Activated CD4-positive, alpha-beta T cell treated with anti-CD3 and anti-CD28 coated beads for 24 hours (primary cell): ENCODE measurements at places on chromosomes 1 and 21.

- DNase-seq = no peak
Observed at GRCh38 chr21:37391666-37392065, 25.1 kb downstream of the DYRK1A start.

- no peak for DNase-seq
Observed at GRCh38 chr1:200877839-200878551, 5.2 kb downstream of the GPR25 start.

DNA sequence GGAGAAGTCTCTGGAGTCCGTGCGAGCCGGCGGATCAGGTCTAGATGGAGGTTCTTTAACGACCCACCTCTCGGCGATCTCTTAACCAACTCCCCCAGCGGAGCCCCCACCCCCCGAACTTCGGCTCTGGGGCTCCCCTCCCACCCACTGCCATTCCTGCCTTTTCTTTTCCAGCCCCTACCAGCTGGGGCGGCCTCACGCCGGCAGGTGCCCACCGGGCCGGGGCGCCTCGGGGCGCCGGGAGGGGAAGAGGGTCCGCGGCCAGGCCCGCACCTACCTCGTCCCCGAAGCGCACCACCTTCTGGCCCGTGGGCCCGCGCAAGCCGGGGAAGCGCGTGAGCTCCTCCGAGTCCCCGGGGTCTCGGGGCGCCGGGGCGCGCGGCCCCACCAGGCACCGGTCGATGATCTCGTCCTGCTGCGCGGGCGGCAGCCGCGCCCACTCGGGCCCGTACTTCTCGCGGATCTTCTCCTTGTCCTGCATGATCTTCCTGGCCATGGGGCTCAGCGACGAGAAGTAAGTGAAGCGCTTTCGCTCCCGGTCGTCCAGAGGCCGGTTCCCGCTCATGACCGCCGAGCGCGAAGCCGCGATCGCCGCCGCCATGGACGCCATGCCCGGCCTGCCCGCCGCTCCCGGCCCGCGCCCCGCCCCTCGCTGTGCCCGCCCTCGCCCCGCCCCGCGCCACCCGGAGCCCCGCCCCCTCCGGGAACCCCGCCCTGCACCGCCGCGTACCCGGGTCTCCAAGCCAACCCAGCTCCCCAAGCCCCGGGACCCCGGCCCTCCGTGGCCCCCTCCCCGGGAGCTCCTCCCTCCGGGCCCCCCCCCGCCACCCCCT lies at the start of gene C1orf198:
Gene C1orf198 (minus strand): TSS at position 619 of the 833 bp plus-strand sequence. CDS start 9 bp downstream, at position 610.
- peak; percentile 70 for DNase-seq

DNA sequence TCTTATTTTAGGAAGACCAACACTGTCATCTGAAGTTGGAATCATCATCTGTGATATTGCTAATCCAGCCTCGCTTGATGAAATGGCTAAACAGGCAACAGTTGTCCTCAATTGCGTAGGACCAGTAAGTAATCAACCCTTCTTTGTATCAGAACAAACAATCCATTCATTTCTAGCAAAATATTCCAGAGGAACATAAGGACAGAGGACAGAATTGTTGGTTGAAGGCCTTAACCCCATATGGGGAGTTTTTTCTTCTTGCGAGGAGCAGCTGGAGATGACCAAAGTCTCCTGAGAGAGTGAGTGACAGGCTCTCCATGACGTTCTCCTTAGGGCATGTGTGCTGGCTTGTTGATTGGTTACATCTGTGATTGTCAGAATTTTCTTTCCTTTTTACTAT lies 2.7 kb downstream of the SCCPDH start:
- DNase-seq = no peak

GRCh38 chr21:32887026-32887425 lies 115.5 kb upstream of the PAXBP1 start:
- DNase-seq = no peak

DNA sequence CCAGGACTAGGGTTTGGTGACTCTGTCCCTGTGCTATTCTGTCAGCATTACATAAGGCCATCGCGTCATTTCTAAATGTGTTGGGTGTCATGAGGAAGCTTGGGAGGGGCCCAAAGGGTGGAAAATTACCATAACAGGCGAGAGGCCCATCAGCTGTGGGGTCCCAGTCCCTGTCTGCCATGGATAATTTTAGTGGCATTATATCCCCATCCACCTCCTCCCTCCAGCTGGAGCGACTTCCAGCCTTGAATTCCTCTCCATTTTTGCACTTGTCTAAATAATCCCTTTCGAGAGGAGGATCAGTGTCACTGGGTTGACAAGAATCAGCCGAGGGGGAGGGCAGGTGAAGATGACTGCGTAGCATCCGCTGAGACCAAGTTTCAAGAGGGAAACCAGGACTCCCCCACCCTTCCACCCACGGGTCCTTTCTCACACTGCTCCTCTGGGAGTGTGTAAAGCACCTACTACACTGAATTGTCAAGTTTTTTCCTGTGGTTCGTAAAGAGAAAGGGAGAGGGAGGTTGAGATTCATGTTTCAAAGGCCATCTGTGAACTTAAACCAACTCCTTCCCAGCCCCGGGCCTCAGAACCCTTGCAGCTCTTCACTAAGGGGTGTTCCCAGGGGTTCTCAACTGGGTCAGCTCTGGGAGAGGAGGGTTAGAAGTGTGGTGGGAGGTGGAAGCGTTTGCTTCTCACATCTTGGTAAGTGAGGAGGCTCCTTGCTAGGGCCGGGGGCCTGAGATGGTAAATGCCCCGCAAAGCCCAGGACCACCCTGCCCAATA lies 29.2 kb downstream of the VASH2 start:
- peak; percentile 12 for DNase-seq

- no peak for DNase-seq
Observed at GRCh38 chr21:42369821-42370220, 3.5 kb upstream of the TFF1 start.

GRCh38 chr1:221900678-221901077 lies 158.8 kb upstream of the DUSP10 start:
- DNase-seq = no peak

GRCh38 chr1:178579095-178579494 lies 66.2 kb downstream of the TEX35 start:
- DNase-seq = no peak

DNA sequence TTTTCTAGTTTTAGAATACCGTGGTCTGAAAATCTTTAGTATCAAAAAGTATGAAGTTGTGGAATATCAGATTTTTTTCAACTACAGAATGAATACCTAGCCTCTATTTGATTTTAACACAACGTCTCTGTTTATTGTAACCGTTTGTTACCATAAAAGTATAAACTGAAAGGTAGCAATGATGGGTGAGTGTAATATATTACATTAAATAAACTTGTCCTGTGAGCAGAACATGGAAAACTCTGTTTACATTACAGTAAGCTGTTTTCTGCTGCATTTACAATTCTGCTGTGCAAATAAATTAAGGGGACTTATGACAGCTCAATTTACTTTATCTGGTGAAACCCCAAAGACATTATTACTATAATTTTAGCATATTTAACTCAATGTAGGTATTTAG lies 62.5 kb downstream of the CHRM3 start:
- no peak for DNase-seq

GRCh38 chr1:182598296-182598695 lies 5.9 kb downstream of the RGS16 start:
- no peak for DNase-seq

GRCh38 chr1:236030534-236030933 lies 34.4 kb downstream of the NID1 start:
- no peak for DNase-seq

GRCh38 chr1:15500184-15501178 lies 23.5 kb downstream of the CASP9 start:
- no peak for DNase-seq

GRCh38 chr1:28789412-28789811 lies 22.6 kb upstream of the OPRD1 start:
- no peak for DNase-seq

- no peak for DNase-seq
Observed at GRCh38 chr21:39006571-39007311, 176.5 kb downstream of the PSMG1 start.

- DNase-seq = no peak
Observed at GRCh38 chr1:165884009-165884689, 56.7 kb downstream of the UCK2 start.

DNA sequence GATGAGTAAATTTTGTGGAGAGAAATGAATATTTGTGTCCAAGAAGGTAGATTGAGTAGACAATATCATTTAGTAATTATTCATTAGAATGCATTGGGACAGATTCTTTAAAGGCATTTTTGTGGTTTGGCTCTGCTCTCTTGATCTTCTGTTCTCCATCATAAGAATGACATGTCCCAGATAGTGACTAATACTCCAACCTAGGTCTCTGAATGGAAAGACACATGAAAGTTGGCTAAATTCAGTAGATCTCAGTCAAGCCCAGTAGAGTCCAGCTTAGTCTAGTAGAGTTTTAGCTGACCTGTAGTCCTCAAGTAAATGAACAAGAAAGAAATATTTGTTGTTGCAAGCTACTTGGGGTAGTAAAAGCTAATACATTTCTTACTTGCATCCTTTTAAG lies 61.8 kb upstream of the DNAH14 start:
- no peak for DNase-seq

- DNase-seq = peak; percentile 29
Observed at GRCh38 chr21:17775431-17776126, 43.6 kb downstream of the C21orf91 start.

DNA sequence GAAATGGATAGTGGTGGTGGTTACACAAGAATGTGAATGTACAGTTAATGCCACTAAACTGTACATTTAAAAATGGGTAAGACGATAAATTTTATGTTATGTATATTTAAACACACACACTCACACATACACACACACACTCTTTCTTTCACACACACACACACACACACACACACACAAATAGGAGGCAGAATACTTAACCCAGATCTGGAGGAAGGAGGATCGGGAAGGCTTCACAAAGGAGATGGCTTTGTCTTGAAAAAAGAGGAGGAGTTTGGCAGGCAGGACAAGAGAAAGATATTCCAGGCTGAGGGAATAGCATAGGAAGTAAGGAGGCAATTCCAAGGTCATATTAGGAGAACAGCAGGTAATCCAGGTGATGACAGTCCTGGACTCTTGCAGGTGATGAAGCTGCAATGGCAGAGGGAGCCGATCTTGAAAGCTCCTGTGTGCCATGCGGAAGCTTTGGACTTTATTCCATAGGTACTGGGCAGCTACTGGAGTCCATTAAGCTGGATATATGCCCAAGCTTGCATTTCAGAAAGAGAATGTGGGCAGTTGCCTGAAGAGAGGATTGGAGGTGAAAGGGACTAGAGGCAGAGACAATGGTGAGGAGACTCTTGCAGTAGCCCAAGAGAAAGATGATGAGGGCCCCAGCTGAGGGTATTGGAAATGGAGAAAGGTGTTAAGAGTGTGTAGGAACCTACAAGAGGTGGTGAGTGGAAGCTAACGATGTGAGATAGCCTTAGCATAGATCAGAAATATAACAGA lies 15.4 kb upstream of the LYST start:
- DNase-seq = no peak

DNA sequence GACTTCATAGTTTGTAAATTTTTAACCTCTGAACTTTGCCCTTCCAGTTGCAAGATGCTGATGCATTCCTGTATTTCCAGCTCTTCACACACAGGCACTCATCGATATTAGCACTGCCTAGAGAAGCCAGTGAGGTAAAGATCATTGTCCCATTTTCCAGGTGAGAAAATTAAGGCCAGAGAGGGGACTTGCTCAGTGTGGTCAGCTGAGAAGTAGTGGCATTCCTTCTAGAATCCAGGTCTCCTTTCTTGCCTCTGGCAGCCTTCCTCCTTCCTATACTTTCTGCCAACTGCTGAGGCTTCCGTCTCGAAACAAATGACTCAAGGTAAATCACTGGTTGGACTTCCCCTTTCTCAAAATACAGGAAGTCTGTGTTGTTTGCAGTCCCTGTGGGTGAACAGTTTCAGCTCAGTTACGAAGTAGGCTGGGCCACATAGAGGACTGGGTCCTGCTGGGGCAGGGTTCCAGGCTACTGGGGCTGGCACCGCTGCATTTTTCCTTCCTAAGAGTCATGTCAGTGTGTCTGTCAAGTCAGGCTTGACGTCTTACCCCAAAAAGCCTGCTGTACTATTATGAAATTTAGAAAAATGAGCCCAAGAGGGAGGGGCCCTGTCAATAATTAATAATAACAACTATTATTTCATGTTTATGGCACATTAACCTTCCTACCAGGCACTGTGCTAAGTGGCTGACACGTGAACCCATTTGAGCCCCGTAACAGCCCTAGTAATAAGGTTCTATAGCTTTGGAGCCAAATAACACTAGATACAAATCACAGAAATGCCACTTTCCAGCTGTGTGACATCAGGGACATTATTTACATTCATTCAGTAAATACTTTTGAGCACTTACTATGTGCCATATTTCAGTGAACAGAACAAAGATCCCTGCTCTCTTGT lies 16.6 kb upstream of the RNF19B start:
- DNase-seq = peak; percentile 35

GRCh38 chr1:207672522-207673130 lies 27.7 kb downstream of the CR1L start:
- no peak for DNase-seq

DNA sequence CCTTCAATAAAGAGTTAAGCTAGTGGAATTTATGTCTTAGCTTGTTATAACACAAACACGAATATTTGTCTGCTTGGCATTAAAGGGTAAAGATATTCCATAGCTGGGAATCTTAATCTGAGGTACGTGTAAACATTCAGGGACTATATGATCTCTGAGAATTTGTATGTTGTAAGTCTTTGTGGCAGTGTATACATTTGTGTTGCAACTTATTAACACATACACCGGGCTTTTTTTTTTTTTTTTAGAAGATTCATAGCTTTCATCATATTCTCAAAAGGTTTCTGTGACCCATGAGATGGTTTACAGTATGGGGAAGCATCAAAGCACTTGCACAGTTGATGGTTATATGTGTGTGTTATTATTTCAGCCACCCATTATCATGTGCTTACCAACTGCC lies 3.0 kb downstream of the GGPS1 start:
- no peak for DNase-seq

DNA sequence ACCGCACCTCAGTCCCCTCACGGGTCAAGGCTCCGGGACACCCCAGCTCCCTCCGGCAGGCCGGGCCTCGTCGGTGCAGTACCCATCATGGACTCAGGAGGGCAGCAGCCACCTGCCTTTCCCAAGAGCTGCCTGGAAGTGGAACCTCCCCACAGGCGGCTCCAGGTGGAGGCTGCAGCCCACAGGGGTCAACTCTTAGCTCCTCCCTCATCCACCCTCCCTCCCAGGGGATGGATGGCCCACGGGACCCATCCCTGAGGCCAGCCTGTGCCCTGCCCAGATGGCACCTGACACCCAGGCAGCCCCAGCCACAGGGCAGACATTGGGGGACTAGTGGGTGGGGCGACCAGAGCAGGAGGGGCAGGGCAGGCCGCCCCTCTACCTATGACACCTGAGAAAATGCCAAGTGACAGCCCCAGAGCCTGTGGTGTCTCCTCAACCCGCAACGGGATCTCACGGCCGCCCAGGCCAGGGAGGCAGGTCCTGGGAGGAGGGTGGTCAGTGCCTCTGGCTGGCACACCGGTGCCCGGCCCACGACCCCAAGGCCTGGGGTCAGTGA lies 1.2 kb upstream of the ARHGEF16 start:
- peak; percentile 55 for DNase-seq

DNA sequence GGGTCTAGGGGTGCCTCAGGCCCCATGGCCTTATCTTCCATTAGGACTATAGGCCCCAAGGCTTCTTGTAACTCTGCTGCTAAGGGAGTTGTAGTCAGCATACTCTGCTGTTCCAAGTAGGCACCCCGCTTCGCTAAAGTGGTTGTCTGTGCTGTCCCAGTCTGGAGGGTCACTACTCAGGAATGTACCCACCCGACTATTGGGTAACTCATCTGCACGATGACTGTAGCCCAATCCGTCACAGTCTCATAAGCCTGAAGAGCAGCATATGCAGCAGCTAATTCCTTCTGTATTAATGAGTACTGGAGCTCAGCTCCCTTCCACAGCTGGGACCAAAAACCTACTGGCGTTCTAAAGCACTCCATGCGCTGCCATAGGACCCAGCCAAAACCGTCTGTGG lies 111.0 kb downstream of the GDAP2 start:
- no peak for DNase-seq
